ENCODE measurements at places on chromosomes 5 and 9. TPM values are rescaled to one million over a fixed set of nuclear protein-coding genes. Genes with fewer than 3 reads are reported as not detected.

Gene ECSCR
- total RNA-seq = 2.4 TPM

GRCh38 chr5:38796742-38797108 lies 49.1 kb upstream of the OSMR start:
- no peak for DNase-seq

GRCh38 chr5:165351342-165351741 lies 1845.9 kb downstream of the MAT2B start:
- no peak for DNase-seq

GRCh38 chr5:44167540-44167939 lies 221.7 kb downstream of the FGF10 start:
- no peak for DNase-seq

- DNase-seq = peak; percentile 8
Observed at GRCh38 chr9:68780720-68781119, 75.7 kb downstream of the PIP5K1B start.

DNA sequence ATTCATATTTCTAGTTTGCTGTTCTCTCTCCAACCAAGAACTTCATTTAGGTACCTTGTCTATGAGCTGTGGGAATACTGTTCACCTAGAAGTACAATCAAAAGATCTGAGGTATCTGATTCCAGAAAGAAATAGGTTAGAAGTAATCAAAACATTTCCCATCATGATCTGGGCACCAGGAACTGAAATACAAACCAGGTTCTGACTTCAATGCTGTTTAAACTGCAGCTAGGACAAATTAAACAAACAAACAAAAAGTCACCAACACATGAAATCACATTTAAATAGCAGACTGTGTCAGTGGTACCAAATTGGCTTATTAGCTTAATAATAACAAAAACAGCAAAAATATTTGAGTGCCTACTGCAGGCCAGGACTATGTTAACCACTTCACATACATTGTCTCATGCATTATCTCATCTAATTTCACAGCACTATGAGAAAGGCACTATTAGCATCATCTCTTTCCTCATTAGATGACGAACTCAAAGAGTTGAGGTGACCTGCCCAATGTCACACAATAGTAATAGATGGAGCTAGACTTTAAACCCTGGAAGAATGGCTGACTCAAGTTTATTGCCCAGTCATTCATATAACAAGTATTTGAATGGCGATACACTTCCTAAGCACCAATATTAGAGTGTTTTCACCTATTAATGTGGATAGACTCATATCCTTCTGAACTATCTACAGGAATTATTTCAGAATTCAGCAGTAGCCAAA lies 14.5 kb downstream of the PLPP1 start:
- DNase-seq = no peak
